Colonic mucosa (tissue), 4 donors: ENCODE measurements at places on chromosomes 11 and 22.

DNA sequence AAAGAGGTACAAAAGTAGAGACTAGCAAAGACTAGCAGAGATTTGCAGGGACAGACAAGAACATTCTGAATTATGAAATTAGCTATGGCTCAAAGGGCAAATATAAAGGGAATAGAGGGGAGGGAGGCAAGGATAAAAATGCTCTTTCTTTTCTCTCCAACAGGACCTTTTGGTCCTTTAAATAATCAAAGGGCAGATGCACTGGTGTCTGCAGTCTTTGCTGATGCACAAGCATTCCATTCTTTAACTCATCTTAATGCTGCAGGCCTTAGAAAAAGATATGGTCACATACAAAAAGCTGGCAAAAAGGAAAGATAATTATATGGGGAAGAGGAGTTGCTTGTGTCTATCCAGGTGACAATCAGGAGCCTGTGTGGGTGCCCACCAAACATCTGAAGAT lies 53.6 kb upstream of the SC5D start:
- H3K36me3 ChIP-seq, result no peaks in the 10 kb centered on the region
- H3K27me3 ChIP-seq, result no peaks in the 10 kb centered on the region
- no peaks in the 10 kb centered on the region for H3K4me1 ChIP-seq
- DNase-seq, result no peak

DNA sequence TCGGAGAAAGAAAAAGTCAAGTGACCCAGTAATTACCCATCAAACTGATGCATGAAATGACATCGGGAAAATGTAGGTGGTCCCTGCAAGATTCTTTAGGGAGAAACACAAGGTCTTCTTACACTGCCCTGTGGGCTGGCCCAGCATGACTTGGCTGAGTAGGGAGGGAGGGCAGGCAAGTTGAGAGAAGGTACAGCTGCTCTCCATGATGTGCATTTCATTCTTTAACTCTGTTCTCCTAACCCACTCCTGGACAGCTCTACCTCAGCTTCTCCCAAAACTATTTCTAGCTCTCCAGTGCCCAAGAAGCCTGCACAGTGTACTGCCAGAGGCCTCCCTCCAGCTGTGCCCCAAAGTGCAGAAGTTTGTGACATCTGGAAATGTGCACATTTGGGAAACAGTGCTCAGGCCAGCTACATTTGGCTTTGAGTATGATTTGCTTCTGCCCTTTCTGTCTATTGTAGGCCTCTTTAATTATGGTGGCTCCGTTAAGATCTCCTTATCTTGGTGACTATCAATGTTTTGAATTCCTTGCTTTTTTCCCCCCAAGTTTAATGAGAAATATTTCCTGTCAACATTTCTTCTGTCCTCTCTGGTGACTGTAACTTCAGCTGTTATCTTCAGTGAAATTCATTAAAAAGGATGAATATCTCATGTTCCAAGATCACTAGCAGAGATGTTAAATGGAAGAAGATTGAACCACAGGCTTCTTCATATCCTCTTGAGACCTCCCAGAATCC lies 26.7 kb upstream of the PRSS23 start:
- H3K4me3 ChIP-seq, result no peak overlapping the region
- DNase-seq, result no peak
- H3K27me3 ChIP-seq, result no peaks in the 10 kb centered on the region

DNA sequence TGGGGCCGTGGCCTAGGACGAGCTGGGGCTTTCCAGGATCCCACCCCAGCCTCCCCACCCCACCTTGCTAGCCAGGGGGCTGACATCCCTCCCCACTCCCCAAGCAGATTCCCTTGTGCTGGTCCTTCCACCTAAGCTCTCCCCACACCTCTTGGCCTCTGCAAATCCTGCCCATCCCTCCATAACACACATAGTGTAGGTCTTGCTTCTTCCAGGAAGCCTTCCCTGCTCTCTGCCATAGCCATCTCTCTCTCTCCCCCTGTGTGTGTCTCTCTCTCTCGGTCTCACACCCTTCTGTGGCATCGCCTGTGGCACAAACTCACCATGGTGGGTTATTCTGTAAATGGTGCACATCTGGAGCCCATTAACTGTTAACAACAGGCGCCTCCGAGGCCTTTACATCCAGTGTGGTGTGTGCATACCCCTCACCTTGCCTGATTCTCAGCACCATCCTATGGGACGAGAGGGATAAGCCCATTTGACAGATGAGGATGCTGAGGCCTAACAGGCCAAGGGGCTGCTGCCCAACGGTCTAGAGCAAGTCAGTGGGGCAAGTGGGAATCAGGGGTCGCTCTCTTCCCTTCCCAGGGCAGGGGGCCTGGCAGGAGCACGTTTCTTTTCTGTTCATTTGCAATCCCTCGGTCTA lies 22.2 kb upstream of the PICK1 start:
- no peak overlapping the region for H3K4me3 ChIP-seq
- no peak overlapping the region for H3K27ac ChIP-seq
- no peaks in the 10 kb centered on the region for H3K27me3 ChIP-seq
- no peak for DNase-seq
- peaks cover 2% of the 10 kb centered on the region for H3K4me1 ChIP-seq

DNA sequence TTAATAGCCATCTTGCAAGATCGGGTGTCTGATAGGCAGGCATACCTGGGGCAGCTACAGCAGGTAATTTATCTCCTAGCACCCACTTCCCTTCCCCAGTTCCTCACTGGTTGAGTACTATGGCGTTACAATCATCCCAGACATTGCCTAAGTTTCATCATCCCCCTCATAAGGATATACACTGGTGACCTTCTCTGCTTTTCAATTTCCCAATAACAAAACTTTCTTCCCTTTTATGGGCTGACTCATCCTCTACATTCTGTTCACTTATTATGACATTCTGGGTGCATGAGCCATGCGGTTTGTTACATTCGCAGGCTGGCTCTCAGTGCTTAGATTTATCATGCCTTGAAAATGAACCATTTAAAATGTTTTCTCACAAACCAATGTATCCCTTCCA lies 5.0 kb upstream of the MRPL11 start:
- no peaks in the 10 kb centered on the region for H3K27me3 ChIP-seq
- DNase-seq, result no peak
- no peak overlapping the region for H3K27ac ChIP-seq
- H3K4me3 ChIP-seq, result no peak overlapping the region

DNA sequence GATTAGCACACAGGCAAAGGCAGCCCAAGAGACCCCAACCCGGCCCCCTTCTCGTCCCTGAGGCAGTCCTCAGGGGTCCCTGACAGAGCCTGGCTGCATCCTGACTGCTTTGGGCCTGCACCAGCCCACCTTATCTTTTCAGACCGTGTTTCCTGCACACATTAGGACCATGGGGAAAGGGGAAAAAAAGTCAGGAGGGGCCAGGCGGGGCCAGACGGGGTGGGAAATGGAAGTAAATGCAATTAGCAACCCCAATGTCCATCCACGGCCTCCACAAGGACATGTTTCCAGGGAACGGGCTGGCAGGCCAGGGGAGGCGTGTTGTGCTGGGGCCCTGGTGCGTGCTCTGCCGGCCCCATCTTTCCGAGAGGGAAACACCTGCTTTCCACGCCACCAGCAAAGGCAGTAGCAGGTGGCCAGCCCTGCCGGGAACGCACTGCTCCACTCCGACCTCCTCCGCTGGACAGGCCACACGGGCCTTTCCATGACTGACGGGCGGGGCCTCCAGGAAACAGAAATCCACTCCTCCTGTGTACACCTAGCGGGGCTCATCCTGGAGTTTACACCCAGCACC lies 7.4 kb downstream of the EHD1 start:
- no peaks in the 10 kb centered on the region for H3K27me3 ChIP-seq
- H3K36me3 ChIP-seq, result no peaks in the 10 kb centered on the region
- peak overlapping the region; percentile 68 for H3K27ac ChIP-seq
- H3K4me1 ChIP-seq, result peaks cover 42% of the 10 kb centered on the region

DNA sequence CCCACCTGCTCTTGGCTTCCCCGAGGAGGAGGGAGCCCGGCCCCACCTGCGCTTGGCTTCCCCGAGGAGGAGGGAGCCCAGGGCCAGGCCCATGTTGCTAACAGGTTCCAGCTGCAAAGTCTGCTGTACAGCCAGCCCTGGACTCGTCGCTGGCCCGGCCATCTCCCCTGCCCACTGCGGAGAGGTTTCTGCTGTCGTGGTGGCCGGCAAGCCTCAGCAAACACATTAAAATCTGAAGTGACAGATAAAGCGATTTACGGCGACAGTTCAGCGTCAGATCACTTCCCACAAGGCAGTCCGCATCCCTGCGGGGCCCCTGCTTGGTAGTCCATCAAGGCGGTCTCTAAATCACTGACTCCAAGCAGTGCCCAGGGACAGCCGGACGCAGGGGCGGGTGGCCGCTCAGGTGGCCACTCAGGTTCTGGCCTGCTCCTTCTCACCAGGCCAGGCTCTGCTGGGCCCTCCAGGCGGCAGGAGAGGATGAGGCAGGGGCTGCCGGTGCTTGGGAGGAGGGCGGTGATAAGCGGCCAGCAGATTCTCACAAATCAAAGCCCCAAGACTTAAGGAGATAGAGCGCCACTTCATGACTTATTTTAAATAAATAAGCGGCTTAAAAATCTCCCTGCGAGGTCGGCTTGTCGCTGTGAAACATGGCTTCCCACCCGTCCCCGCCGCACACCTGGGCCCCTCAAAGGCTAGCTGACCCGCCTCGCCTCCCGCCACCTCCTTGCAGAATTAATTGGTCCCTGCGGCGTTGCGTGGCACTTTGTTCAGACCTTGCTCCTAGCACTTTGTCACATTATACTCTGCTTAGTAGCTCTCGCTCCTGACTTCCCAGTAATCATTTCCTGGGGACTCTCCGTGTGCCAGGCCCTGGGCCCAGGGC lies 21.1 kb downstream of the MACROD1 start:
- no peaks in the 10 kb centered on the region for H3K4me1 ChIP-seq
- no peak overlapping the region for H3K4me3 ChIP-seq
- no peaks in the 10 kb centered on the region for H3K36me3 ChIP-seq

DNA sequence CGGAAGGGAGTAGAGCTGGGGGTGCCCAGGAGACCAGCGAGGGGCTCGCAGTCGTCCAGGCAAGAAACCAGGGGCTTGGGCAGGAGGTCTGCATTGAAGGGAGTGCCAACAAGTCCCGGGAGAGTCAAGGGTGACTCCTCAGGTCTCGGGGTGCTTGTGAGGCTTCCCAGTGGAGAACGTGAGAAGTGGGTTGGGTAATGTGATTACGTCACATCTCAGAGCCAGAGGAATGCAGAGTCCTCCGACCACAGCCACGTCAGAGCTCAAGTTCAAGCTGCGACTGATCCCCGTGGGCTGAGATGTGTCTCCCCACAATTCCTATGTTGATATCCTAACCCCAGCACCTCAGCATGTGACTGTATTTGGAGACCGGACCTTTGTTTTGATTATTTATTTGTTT lies 89.7 kb upstream of the SHANK2 start:
- H3K27me3 ChIP-seq, result no peaks in the 10 kb centered on the region
- H3K4me1 ChIP-seq, result no peaks in the 10 kb centered on the region
- no peaks in the 10 kb centered on the region for H3K36me3 ChIP-seq

DNA sequence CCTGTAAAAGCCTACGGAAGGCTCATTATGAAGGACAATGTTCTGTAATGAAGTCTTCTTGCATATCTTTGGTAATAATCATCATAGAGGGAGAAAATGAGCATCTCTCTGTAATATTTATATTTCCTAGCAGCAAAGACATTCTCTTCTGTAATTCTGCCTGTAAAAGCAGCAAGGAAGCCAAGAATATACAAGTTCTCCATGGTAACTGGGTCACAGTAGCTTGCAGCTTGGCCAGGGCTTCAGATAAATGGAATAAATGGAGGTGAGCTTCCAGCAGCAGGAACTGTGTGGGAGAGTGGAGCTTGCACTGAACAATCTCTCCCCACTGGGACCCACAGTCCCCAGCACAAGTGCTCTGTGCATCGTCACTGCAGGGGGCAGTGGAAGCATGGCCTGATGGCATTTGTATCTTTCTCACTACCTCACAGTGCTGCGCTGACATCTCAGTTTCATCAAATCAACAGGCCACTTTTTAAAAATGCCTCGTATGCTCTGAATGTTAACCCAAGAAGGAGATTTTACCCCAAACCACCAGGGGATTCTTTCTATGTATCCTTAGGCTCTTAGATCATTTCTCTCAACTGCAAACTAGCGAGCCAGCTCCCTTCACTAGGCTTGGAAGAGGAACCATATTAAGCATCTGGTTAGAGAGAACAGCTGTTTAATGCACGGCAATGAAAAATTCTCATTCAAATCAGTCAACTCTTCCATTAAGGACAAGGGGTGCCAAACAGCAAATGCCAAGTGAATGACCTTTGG lies 1059.7 kb downstream of the OPCML start:
- no peaks in the 10 kb centered on the region for H3K4me1 ChIP-seq
- DNase-seq, result no peak
- H3K4me3 ChIP-seq, result no peak overlapping the region
- no peaks in the 10 kb centered on the region for H3K36me3 ChIP-seq

DNA sequence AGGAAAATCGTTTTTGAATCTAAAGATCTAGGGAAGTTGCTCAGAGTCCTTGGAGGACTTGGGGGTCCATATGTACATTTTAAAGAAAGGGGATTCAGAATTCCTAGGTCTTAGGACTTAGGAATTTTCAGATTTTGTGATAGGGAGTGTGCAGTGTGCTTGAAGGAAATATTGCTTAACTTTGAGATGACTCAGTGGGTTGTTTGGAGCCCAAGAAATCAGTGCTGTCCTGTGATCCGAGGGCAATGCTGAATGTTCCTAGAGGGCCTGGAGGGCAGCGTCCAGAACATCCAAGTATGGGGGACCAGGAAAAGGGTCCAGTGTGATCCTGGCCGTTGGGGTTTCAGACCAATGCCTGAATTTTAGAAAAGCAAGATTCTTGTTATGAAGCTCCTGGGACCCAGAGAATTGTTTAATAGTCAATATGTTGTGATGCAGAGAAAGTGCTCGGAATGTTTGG lies 3.1 kb upstream of the IGF2 start:
- DNase-seq, result no peak
- H3K4me3 ChIP-seq, result no peak overlapping the region

- DNase-seq, result no peak
- H3K4me3 ChIP-seq, result no peak overlapping the region
- no peaks in the 10 kb centered on the region for H3K36me3 ChIP-seq
- no peak overlapping the region for H3K27ac ChIP-seq
- no peaks in the 10 kb centered on the region for H3K4me1 ChIP-seq
- no peaks in the 10 kb centered on the region for H3K27me3 ChIP-seq
These were observed 22.9 kb upstream of the FCHSD2 start for GRCh38 chr11:73164803-73165540.

- no peaks in the 10 kb centered on the region for H3K36me3 ChIP-seq
- no peak overlapping the region for H3K4me3 ChIP-seq
- no peaks in the 10 kb centered on the region for H3K27me3 ChIP-seq
- peaks cover 4% of the 10 kb centered on the region for H3K4me1 ChIP-seq
- DNase-seq, result peak; percentile 84
These were observed 90.4 kb downstream of the APIP start for GRCh38 chr11:34825670-34826383.

- DNase-seq, result no peak
- H3K36me3 ChIP-seq, result no peaks in the 10 kb centered on the region
- H3K27ac ChIP-seq, result peak overlapping the region; percentile 61
- no peak overlapping the region for H3K4me3 ChIP-seq
These were observed 1.2 kb upstream of the SMIM35 start for GRCh38 chr11:118087931-118088330.

DNA sequence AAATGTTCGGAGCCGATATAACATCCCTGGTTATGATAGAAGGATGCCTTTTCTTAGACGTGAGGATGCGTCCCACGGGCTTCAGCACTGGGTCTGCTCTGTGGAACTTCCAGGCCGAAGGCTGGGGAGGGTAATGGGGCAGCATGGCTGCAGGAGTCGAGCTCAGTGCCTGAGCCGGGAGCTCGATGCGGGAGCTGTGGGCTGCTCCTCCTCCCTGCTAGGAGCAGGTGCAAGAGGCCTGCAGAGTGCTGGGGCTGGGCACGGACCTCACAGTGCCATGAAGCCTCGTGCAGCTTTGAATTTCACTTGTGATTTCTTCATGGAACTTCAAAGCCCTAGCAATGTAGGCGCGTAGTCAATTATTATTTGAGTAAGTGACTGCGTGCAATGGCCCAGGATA lies 6.0 kb downstream of the TUBA8 start:
- peaks cover 3% of the 10 kb centered on the region for H3K27me3 ChIP-seq
- DNase-seq, result no peak
- no peak overlapping the region for H3K4me3 ChIP-seq
- no peak overlapping the region for H3K27ac ChIP-seq
- no peaks in the 10 kb centered on the region for H3K36me3 ChIP-seq
